Activated CD4-positive, alpha-beta memory T cell treated with anti-CD3 and anti-CD28 coated beads, Interleukin-2, amount 10 ng/mL, durations not matched to agents 7 days and 5 days (primary cell): ENCODE measurements at places on chromosomes 7 and 10. TPM values are rescaled to one million over a fixed set of nuclear protein-coding genes. Genes with fewer than 3 reads are reported as not detected.
A peak's percentile ranks its signal among the peaks of the same experiment; 100 is the strongest.

DNA sequence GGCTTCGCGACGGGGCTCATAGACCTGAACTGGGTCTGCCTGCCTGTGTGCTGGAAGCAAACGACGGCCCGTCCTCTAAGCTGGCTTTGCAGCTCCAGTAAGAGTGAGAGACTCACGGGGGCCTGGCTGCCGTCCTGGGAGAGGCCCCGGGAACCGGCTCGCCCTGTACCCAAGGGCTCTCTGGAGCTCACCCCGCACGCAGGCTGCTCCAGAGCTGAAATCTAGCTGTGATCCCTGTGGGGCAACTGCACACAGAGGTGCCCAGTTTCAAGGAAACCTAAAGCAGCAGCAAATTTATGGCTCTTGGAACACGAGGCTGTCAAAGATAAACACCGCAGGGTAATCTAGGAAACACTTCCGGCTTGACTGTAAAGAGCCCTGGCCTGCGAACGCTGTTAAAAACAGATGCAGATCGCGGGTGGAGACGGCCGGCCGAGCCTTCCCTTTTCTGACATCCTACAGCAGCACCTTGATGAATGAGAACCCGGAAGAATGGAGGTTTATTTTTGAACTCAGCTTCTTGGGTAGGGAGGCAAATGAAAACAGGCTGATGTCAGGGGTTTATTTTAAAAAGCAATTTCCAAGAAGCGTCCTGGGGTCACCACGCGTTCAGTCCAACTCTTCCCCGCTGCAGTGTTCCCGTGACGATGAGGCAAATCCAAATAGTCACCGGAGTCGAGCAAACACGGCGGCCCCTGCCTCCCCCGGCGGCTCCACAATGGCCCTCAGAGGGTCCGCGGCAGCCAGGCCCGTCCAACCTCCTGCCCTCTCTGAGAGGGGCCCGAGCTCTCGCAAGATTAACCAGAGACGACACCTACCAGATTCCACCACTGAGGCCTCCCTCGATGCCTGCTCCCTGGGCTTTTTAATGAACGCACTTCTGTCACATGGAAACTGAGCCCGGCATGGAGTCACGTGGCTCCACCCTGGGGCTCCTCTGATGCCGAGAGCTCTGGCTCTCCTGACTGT, 29.6 kb downstream of the AMZ1 start:
- H3K4me1 ChIP-seq, result peaks cover 74% of the 10 kb centered on the region
- H3K36me3 ChIP-seq, result peaks cover 5% of the 10 kb centered on the region
- peaks cover 5% of the 10 kb centered on the region for H3K27me3 ChIP-seq
- peak; percentile 34 for DNase-seq
- H3K4me3 ChIP-seq, result no peak overlapping the region

DNA sequence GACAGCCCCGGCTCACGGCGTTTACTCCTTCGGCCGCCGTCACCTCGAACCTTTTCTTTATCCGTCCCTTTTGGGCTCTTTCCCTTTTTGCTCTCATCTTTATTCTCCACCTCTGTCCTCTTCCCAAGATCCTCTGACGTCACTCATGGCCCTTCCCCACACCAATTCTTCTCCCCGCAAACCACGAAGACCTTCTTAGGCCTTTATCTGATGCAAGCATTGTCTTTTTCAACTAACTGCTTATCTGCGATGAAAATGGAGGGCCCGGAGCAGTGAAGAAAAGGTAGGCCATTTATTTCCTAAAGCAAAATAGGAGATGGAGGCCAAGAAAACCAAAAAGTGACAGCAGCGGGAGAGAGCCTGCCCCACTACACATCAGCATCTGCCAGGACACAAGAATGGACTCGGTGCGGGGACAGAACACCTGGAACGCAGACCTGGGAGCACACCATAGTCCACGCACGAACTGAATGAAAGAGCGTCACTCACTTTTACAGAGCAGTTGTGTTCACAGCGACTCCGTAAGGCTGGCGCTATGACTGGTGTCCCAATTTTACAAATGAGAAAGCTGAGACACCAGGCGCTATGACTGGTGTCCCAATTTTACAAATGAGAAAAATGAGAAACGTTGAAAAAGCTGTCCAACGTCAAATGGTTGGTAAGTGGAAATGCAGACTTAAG, 45.3 kb downstream of the ZNF777 start:
- DNase-seq, result no peak
- peaks cover 32% of the 10 kb centered on the region for H3K27me3 ChIP-seq
- no peaks in the 10 kb centered on the region for H3K36me3 ChIP-seq
- H3K4me3 ChIP-seq, result no peak overlapping the region
- H3K4me1 ChIP-seq, result peaks cover 9% of the 10 kb centered on the region

DNA sequence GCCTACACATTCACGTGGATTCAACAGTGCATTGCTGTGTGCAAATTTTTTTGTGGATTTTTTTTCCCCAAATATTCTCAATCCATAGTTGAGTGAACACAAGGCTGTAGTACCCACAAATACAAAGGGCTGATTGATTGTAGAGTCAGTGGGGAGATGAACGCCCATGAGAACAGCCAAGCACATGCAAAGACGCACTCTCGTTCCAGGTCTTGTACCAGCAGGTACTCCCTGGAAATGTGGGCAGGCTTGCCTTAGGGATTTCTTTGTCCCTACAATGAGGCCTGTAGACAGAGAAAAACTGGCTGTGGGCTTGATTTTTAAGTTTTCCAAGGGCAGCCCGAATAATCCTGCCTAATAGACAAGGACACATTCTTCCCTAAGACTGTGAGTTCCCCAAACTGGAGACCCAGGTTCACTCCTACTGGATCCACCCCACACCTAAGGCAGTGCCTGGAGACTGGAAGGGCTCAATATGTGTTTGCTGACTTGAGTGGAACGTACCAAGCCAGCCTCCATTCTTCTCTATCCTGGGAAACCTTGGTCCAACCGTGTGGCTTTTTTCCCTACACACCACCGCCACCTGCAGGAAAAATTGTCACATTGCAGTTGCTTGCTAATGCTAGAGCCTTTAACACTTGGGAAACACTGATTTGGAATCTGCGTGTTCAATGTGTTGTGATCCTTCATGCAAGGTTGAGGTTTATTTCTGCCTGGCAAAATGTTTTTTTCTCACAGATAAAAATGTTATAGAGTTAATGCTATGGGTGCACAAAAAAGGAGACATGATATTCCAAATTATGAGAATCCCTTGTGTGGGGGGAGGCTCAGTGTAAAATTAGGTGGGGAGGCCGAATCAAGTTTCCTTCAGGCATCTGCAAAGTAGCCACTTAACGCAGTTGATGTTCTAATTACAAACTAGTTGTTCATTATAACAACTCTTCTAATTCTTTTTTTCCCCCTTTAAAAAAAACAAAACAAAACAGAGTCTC, 49.3 kb downstream of the PPP1R17 start:
- no peaks in the 10 kb centered on the region for H3K4me1 ChIP-seq
- H3K27ac ChIP-seq, result no peak overlapping the region
- no peak overlapping the region for H3K4me3 ChIP-seq
- no peaks in the 10 kb centered on the region for H3K27me3 ChIP-seq
- DNase-seq, result peak; percentile 17

GRCh38 chr7:48182718-48183369, 11.6 kb downstream of the ABCA13 start:
- H3K4me3 ChIP-seq, result no peak overlapping the region
- no peak for DNase-seq
- peaks cover 2% of the 10 kb centered on the region for H3K27me3 ChIP-seq
- no peak overlapping the region for H3K27ac ChIP-seq
- H3K4me1 ChIP-seq, result peaks cover 13% of the 10 kb centered on the region
- H3K36me3 ChIP-seq, result no peaks in the 10 kb centered on the region

The ZNF467 gene
- total RNA-seq, result 0.33 TPM

The UPK3B gene
- total RNA-seq, result 0.83 TPM

The CD36 gene
- total RNA-seq, result not detected

The RINT1 gene
- 20.5 TPM for total RNA-seq

The PON3 gene
- total RNA-seq, result not detected

The SPDYE2B gene
- total RNA-seq, result not detected
